ENCODE measurements at places on chromosomes 11 and 22.

- no peak for DNase-seq
Observed at GRCh38 chr11:8375460-8375859, 111.8 kb upstream of the LMO1 start.

- DNase-seq: no peak
Observed at GRCh38 chr11:83545494-83546260, 259.5 kb upstream of the CCDC90B start.

DNA sequence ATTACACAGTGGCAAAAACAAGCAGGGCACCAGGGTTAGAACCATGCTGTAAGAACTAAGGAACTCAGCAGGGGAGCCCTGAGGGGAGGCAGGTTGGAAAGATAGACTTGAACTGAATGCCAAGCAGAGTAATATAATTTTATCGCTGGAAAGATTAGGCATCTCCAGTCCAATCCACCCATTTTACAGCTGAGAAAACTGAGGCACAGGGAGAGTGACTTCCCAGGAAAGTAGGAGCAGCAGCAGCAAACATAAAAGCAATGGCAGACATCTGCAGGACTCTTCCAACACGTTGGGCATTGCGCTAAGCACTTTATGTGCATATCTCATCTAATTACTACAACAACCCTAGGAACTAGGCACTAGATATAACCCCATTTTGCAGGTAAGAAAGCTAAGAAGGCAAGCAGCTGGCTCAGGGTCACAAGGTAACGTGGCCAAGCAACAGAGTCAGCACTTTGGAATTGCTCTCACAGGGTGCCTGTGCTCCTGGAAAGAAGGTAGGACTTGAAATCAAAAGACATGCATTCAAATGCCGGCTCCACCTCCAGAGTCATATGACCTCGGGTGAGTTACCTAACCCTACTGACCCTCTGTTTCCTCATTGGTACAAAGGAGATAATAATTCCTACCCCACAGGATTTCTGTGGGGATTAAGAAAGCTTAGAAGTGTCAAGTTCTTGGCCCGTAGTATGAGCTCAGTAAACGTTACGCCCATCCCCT lies 215.3 kb downstream of the BARX2 start:
- DNase-seq: no peak

DNA sequence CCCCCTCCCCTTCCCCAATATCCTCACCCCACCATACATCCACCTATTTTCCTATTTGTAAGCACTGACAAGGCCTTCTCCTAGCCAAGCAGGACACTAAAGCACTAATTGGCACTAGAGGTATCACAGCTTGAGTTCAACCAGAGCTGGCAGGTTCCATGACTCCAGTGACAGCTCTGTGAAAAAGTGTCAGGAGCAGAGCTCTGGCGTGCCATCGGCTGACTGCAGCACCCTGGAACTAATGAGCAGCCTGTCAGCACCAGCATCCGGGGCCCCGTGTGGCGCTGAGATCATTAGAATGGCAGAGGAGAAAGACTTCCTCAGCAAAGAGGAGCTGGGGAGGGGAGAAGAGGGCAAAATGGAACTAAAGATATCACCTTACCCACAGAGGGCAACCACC lies 847.4 kb downstream of the NTM start:
- no peak for DNase-seq
